ENCODE measurements at places on chromosomes 6 and 20.

- peaks cover 59% of the 10 kb centered on the region for H3K4me1 ChIP-seq
- no peak for DNase-seq
- H3K27me3 ChIP-seq, result no peaks in the 10 kb centered on the region
These were observed at the start of gene PHF1 for GRCh38 chr6:33410711-33411631. Gene PHF1, plus strand, starts transcription at chr6:33411014. Its CDS starts 1,250 bp downstream, at chr6:33412264.

- no peak for DNase-seq
- no peak overlapping the region for H3K4me3 ChIP-seq
- no peak overlapping the region for H3K27ac ChIP-seq
- H3K27me3 ChIP-seq, result no peaks in the 10 kb centered on the region
- H3K4me1 ChIP-seq, result no peaks in the 10 kb centered on the region
These were observed 83.1 kb downstream of the KCNQ5 start for GRCh38 chr6:72704979-72705378.

- DNase-seq, result no peak
- H3K27me3 ChIP-seq, result no peaks in the 10 kb centered on the region
- peaks cover 39% of the 10 kb centered on the region for H3K36me3 ChIP-seq
- H3K27ac ChIP-seq, result no peak overlapping the region
- no peak overlapping the region for H3K4me3 ChIP-seq
These were observed 19.9 kb downstream of the ZNF451 start for GRCh38 chr6:57109880-57110279.

DNA sequence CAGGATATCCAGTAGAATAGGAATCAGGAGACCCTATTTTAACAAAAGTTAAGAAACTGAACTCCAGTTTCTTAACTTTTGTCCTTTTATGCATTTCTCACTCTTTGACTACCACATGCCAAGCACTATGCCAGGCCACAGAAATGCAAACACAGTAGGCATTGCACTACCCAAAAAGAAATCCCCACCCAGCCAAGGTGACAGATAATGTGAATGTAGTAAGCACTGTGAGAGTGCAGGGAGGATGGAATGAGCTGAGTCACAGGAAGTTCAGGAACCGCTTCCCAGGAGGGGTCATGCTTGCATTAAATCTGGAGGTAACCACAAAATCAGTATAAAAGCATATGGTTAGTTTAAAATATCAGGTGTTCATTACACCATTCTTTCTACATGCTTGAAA, 20.1 kb upstream of the FAM83C start:
- peaks cover 61% of the 10 kb centered on the region for H3K4me1 ChIP-seq
- H3K36me3 ChIP-seq, result peaks cover 14% of the 10 kb centered on the region
- H3K27me3 ChIP-seq, result no peaks in the 10 kb centered on the region
- DNase-seq, result peak; percentile 31
- no peak overlapping the region for H3K4me3 ChIP-seq

GRCh38 chr6:43488667-43489276, 11.4 kb downstream of the TJAP1 start:
- H3K27ac ChIP-seq, result no peak overlapping the region
- no peak overlapping the region for H3K4me3 ChIP-seq
- no peak for DNase-seq
- no peaks in the 10 kb centered on the region for H3K27me3 ChIP-seq
- peaks cover 7% of the 10 kb centered on the region for H3K4me1 ChIP-seq

GRCh38 chr6:162203287-162203686, 524.3 kb downstream of the PRKN start:
- no peak overlapping the region for H3K27ac ChIP-seq
- no peaks in the 10 kb centered on the region for H3K36me3 ChIP-seq
- H3K4me1 ChIP-seq, result no peaks in the 10 kb centered on the region
- no peak for DNase-seq
- no peaks in the 10 kb centered on the region for H3K27me3 ChIP-seq
- H3K4me3 ChIP-seq, result no peak overlapping the region

GRCh38 chr6:98590136-98590681, 244.2 kb upstream of the POU3F2 start:
- H3K27ac ChIP-seq, result no peak overlapping the region
- no peaks in the 10 kb centered on the region for H3K27me3 ChIP-seq
- H3K4me1 ChIP-seq, result no peaks in the 10 kb centered on the region

DNA sequence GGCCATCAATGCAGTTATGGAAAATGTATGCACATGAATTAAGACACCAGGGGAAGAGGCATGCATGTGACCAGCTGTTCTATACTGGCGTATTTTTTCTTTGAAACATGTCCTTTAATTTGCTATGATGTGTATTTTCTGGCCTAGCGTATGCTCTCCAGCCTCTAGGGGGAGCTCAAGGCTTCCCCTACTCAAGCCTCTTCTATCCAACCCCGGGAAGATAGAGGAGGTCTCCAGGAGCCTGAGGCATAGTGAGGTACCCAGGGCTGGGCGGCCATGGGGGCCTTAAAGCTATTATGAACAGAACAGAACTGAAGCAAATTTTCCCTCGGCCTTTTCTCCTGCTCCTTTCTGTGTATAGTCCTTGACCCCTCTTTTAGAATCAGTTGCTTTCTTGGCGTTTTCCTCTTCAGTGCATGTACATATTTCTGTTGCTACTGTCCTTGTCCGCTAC, 528.9 kb downstream of the MAFB start:
- no peaks in the 10 kb centered on the region for H3K4me1 ChIP-seq
- no peaks in the 10 kb centered on the region for H3K36me3 ChIP-seq
- no peak overlapping the region for H3K27ac ChIP-seq
- H3K27me3 ChIP-seq, result no peaks in the 10 kb centered on the region
- peak; percentile 23 for DNase-seq
- H3K4me3 ChIP-seq, result no peak overlapping the region

GRCh38 chr20:50624351-50625016, 66.9 kb downstream of the RIPOR3 start:
- no peaks in the 10 kb centered on the region for H3K27me3 ChIP-seq
- DNase-seq, result no peak
- no peaks in the 10 kb centered on the region for H3K36me3 ChIP-seq
- no peak overlapping the region for H3K27ac ChIP-seq
- no peak overlapping the region for H3K4me3 ChIP-seq

DNA sequence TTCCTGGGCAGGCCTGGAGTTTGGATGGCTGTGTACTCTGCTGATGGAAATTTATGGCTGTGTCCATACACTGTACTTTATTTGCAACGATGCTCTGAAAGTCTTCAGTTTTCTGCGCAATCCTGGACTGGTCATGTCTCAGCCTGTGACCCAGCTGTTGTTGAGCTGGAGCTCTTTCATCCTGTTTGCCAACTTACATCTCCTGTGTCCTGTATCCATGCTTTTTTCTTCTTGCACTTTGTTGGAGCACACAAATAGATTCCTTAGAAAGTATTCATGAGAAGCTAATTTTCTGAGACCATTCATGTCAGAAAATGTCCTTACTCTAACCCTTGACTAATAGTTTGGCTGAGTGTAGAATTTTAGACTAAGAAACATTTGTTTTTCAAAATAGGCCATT, 251.2 kb downstream of the BCKDHB start:
- no peaks in the 10 kb centered on the region for H3K36me3 ChIP-seq
- H3K27me3 ChIP-seq, result no peaks in the 10 kb centered on the region
- no peak overlapping the region for H3K27ac ChIP-seq
- no peak for DNase-seq
- no peak overlapping the region for H3K4me3 ChIP-seq
- no peaks in the 10 kb centered on the region for H3K4me1 ChIP-seq

DNA sequence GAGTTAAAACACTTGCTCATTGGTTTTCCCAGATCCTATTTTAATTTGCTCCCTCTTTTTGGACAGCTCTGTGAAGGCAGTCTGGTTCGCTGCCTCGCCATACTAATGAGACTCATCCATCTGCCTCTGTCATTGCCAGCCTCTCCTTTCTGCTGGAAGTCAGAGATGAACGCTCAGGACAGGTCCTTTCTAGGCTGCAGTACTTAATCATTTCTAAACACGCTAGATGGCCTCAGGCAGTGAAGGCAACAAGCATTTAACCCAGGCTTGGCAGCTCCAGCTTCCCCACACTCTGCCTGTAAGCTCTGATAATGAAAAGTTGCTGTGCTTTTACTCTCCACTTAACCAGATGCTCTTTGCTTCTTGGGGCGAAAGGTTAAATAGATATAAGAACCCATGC, 286.7 kb upstream of the POU3F2 start:
- no peak overlapping the region for H3K27ac ChIP-seq
- H3K4me3 ChIP-seq, result no peak overlapping the region

- H3K27me3 ChIP-seq, result peaks cover 8% of the 10 kb centered on the region
- no peaks in the 10 kb centered on the region for H3K4me1 ChIP-seq
- H3K36me3 ChIP-seq, result no peaks in the 10 kb centered on the region
- H3K4me3 ChIP-seq, result no peak overlapping the region
- H3K27ac ChIP-seq, result no peak overlapping the region
These were observed 118.9 kb upstream of the SLC22A23 start for GRCh38 chr6:3575701-3576100.
